ENCODE measurements at places on chromosomes 7 and 10.

- no peak for DNase-seq
These were observed 25.0 kb downstream of the BCCIP start for GRCh38 chr10:125848371-125848770.

GRCh38 chr7:106839511-106839910 lies 25.6 kb upstream of the PIK3CG start:
- DNase-seq: no peak

GRCh38 chr7:101378751-101379174 lies 16.1 kb downstream of the COL26A1 start:
- DNase-seq: no peak

- DNase-seq: no peak
These were observed 146.7 kb downstream of the ATE1 start for GRCh38 chr10:121781101-121781500.

- no peak for DNase-seq
These were observed 613.9 kb upstream of the IGFBP3 start for GRCh38 chr7:46534664-46535588.

- DNase-seq: no peak
These were observed 357.1 kb downstream of the PCLO start for GRCh38 chr7:82805527-82805960.

- DNase-seq: no peak
These were observed 44.8 kb upstream of the ANKRD1 start for GRCh38 chr10:90965720-90966119.

- no peak for DNase-seq
These were observed 127.2 kb upstream of the RSU1 start for GRCh38 chr10:16944402-16944801.

All from stimulated activated CD8-positive, alpha-beta memory T cell treated with anti-CD3 and anti-CD28 coated beads, Interleukin-7, amount 100 ng/mL, for 1 hour (primary cell).